ENCODE measurements at places on chromosomes 11 and 22.
A peak's percentile ranks its signal among the peaks of the same experiment; 100 is the strongest.

- DNase-seq = no peak
Measured at GRCh38 chr11:33861941-33862589, 29.8 kb downstream of the LMO2 start.

- DNase-seq = peak; percentile 42
Measured at GRCh38 chr22:38681582-38682335, at the start of gene TOMM22. TOMM22 (plus strand) TSS chr22:38681957; CDS start chr22:38681979, 22 bp downstream.

GRCh38 chr11:69005631-69006368 lies 7.2 kb downstream of the MRGPRF start:
- no peak for DNase-seq

DNA sequence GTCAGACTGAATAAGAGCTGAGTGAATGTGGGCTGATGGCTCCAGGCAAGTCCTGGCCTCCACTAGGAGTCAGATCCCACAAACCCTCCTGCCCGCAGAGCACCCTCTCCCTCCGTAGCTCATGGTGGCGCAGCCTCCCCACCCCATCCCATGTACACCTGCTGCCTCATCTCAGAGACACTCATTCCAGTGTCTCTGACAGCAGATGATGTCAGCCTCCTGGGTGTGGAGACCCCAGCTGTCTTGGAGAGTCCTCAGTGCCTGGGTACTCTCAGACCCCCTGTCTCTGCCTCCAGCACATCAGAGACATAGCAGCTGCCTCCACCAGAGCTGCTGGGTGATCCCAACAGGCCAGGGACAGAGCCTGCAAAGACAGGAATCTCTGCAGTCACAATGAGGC lies 9.5 kb downstream of the IGLL5 start:
- DNase-seq = no peak

GRCh38 chr11:33324302-33324985 lies 67.3 kb downstream of the HIPK3 start:
- no peak for DNase-seq

DNA sequence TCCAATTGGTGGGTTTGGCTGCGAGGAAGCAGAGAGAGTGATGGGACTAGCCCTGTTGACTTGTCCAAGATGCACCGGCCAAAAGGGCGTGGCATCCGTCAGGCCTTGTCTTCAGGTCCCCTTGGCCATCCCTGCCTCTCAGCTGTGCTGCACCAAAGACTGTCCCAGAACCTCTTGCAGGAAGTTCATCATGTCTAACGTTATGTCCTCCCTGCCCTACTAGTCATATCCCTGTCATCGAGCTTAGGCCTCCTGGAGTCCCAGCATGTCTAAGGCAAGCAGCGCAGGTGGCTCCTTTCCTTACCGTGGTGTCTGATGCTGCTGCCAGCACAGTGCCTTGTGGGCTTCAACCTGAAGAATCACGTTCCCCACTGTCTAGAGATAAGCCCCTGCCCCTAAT lies 51.2 kb downstream of the NECTIN1 start:
- DNase-seq = no peak

Measured in NCI-H2227 treated with DMSO at 0.1 percent for 48 hours (cell line).